ENCODE measurements at places on chromosomes 2 and 18.

- DNase-seq = peak; percentile 24
Measured at GRCh38 chr2:236774171-236774570, 204.5 kb downstream of the ACKR3 start.

DNA sequence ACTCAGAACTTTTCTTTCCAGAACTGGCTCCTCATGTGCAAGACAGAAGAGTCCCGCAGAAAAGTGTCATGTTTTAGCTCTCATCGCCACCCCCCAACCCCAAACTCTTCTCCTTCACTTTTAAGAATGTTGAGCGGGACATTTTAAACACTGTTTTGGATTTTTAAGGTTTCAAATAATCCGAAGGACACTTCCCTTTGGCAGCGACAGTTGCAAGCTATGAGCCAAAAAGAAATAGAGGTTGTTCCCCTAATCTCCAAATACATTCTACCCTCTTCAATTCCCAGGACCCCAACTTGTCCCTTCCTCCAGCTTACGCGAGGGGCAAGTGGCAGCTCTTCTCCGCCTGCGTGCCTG is 678 bp upstream of the UBE2E3 start:
- no peak for DNase-seq

- DNase-seq = no peak
Measured at GRCh38 chr2:28632791-28633190, 118.8 kb upstream of the PPP1CB start.

- DNase-seq = no peak
Measured at GRCh38 chr2:209696836-209697711, 74.6 kb upstream of the UNC80 start.

GRCh38 chr18:2060086-2060485 is 511.2 kb downstream of the METTL4 start:
- DNase-seq = no peak

DNA sequence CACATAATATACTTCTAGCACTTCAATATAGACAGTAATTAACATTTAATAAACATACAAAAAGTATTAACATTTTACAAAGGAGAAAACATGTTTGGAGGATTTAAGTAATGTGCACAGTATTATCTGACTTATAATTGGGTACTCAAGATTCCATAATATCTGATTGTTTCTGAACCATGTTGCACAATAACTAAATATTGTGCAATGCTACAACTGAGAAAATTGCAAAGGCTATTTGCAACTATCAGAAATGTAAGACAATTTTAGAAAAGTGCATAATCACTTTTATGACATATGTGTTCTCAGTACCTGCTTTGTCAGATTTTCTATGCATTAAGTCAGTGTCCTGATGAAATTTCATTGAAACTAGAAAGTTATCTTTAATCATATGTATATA is 934.6 kb downstream of the SOCS6 start:
- DNase-seq = no peak

DNA sequence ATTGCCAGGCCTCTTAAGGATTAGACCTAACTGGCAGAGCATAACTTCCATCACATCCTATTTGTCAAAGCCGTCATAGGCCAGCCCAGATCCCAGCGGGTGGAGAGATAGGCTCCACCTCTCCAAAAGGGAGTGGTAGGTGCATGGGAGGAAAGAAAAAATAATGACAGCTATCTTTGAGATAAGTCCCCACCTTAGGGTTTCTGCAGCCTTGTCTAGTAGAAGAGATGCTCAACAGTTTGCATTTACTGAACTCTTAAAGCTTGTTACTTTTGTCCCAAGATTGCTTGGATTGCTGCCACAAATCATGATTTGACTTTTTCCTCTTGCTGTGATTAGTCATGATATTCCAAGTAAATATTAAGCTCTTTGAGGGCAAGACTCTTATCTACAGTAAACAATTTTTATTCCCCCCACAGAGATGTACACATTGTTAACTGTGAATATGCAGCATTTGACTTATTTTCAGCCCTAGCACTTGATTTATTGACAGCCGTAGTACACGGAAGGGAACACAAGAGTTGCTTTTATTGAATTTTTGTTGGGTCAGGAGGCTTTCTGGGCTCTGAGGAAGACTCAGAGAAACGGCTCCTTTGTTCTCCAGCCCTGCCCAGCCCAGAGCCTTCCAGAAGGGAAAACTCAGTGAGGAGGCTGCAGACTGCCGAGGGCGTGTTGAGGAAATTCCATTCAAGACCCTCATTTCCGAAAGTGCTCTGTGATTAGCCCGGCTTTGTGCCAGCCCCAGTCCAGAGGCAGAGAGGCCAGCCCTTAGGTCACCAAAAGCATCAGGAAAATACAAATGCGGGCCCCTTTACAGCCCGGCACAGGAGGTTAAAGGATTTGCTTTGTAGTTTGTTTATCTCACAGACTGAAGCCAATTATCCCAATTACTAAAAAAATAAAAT is 75.5 kb upstream of the ZNF532 start:
- DNase-seq = no peak

DNA sequence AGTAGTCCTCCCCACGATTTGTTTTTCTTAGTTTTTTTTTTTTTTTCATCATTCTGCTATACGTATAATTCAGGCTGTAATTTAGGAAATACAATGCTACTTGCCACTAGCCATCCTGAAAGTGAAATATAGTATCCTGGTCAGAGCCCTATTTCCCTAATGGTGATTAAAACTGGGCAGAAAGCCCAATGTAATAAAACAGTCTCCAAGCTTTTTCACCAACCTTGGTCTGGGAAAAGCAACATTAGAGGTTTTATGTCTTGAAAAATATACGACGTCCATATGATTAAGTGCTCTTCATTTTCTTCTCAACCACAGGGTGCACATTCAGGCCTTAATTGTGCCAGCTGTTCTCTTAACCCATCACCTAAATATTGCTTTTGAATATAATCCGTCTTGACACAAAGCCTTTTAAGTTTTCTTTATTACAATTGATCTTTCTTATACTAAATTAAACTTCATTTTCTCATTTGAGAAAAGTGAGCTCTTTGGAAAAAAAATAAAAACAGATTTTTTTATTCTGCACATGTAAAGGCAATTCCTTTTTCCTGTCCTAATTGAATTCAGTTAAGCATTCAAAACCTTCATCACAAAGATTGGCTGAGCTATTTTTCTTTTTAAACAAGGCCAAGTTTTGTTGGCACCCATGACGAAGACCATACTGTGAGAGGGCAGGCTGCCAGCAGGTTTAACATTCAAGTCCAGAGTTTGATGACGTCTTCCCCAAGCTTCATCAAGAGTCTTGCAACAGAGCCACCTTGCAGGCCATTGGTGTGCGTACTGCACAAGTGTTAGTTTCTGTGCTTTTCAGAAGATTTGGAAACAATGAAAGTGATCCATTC is 52.7 kb downstream of the MAP2 start:
- DNase-seq = peak; percentile 97

GRCh38 chr2:22807872-22808271 is 577.1 kb upstream of the KLHL29 start:
- no peak for DNase-seq

GRCh38 chr18:11995445-11996189 is 14.3 kb downstream of the IMPA2 start:
- peak; percentile 15 for DNase-seq

GRCh38 chr2:225020168-225020849 is 22.0 kb downstream of the DOCK10 start:
- DNase-seq = no peak

- no peak for DNase-seq
Measured at GRCh38 chr2:118668431-118669424, 178.7 kb downstream of the EN1 start.

GRCh38 chr2:71595569-71595968 is 142.2 kb downstream of the DYSF start:
- no peak for DNase-seq

GRCh38 chr2:199457147-199458008 is at the start of gene SATB2:
Gene SATB2 (minus strand): TSS chr2:199457939. CDS start chr2:199456037, 1,902 bp downstream.
- no peak for DNase-seq

GRCh38 chr2:29000481-29000880 is 19.4 kb downstream of the TOGARAM2 start:
- peak; percentile 26 for DNase-seq

- DNase-seq = no peak
Measured at GRCh38 chr2:169362894-169363559, 693 bp upstream of the LRP2 start.

- no peak for DNase-seq
Measured at GRCh38 chr2:234881413-234882241, 70.2 kb upstream of the SH3BP4 start.

DNA sequence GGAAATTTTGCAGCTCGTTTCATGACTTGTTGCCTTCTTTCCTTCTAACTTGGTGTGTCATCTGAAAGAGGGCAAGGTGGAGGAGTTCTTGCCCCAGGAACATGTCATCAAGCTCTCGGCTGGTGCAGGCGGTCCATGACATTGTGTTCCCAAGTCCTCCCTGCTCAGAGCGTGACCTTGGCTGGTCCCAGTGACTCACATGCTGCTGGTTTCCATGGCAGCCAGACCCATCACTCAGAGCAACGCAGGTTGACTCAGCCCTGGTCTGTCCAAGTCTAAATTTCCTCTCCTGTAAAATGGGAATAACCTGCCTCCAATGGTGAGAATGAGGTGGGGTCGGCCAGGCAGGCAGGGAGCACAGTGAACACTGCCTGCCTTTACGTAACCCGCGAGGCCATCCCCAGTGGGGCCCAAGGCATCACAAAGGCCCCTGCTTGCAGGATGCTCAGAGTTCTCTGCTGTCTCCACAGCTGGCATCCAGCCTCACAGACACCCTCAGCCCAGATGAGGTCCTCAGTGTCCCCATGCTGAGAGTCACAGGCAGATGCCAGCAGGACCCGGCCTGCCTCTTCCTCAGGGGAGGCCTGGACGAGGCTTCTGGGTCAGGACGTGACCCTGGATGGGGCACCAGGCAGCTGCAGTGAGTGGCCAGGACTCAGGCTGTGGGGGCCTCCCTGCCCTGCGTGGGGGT is 143.7 kb downstream of the TPO start:
- DNase-seq = no peak

DNA sequence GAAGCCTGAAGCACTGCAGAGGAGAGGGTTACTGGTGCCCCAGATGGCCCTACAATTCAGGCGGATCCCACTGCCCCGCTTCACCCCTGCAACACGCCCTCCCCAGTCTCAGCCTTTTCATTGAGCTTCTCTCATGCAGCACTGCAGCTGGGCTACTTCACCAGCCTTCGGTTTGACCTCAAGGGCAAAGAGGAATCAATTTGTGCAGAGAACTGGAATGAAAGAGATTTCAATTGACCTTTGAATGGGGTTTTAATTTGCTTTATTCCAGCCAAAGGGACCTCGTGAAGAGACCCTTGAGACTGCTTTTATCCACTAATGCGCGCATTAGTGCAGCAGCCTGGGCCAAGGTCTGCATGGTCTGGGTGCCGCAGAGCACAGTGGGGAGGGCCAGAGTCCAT is 8.8 kb upstream of the POMC start:
- peak; percentile 95 for DNase-seq

DNA sequence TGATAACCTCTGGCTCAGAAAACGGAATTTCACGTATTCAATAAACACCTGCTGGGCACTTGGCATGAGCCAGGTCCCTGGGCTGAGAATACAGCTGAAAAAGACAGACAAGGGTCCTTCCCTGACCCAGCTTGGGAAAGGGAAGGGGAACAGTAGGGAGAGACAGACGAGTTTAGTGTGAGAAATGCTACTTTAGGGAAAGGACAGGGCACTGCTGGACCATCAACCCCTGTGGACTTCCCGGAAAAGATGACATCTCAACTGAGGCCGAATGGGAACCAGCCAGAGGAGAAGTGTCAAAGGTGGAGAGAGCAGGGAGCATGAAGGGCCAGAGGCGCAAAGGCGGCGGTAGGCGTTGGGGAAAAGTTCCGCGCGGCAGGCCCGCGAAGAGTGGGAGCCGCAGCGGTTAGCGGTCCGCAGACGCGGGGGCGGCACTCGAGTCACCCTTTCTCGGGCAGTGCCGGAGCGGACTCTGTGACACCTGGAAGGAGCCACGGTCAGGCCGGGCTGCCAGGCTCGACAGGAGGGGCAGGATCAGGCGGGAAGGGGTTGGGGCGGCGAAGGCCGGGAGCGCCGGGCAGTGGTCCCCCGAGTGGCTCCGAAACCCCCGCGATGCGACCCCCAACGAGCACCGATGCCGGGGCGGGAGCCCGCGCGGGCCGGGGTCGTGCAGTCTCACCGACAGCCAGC is 519 bp downstream of the TEX261 start:
- no peak for DNase-seq

DNA sequence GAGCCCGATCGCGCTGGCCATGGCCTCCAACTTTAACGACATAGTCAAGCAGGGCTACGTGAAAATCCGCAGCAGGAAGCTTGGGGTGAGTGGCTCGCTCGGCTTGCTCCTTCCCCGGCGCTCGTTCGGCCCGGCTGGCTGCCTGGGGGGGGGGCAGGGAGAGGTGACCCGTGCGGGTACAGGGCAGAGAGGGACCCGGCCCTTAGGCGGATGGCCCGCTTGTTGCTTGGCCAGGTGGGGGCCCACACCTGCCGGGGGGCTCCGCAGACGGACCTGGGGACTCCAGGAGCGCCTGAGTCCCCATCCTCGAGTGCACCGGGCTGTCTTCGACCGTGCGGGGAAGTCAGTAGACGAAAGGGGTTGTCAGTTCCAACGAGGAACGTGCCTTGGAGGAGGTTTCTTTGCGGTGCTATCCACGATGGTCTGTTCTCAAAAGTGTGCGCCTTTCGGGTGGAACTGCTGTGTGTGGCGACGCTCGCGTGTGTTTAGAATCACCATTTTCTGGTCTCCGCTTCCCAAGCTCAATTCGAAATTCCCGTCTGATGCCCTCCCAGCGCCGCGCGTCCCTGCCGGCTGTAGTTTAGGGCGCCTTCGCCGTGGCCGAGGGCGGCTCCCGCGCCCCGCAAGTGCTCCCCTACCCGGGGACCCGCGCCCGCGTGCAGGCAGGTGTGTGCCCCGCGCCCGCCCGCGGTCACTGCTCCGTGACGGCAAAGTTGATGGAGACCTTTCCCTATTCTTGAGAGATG is 711 bp downstream of the DOK6 start:
- DNase-seq = peak; percentile 57

DNA sequence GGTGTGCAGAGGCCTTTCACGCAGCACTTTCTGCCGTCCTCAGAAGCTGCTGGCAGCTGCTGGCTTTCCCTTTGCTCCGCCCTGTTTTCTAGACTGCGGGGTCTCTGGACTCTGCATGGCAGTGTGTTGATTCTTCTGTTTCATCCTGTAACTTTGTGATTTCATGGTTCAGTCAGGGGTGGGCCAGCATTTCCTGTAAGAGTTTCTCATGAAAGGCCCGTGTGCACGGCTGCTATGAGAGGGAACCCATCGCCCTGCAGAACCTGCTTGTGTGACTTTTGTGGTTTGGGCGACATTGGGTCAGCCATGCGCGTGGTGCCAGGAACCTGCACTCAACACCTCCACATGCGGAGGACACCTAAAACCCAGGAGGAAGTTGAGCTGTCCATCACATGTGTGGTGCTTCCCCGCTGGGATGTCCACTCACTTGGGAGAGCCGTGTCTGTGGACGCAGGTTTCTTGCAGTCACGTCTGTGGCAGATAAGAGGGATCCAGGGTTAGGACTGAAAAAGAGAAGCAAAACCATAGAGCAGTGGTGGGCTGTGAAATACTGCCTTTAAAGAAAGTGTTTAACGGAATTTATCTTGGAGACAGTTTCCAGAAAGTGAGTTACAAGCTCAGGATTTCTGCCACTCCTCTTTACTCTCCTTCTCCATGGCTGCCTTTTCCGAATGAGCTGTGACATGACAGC is 167.3 kb upstream of the ALKAL2 start:
- no peak for DNase-seq

- DNase-seq = no peak
Measured at GRCh38 chr2:206990360-206990759, 51.0 kb downstream of the CPO start.
